Fibroblast of lung (primary cell): ENCODE measurements at places on chromosomes 6 and 20.

DNA sequence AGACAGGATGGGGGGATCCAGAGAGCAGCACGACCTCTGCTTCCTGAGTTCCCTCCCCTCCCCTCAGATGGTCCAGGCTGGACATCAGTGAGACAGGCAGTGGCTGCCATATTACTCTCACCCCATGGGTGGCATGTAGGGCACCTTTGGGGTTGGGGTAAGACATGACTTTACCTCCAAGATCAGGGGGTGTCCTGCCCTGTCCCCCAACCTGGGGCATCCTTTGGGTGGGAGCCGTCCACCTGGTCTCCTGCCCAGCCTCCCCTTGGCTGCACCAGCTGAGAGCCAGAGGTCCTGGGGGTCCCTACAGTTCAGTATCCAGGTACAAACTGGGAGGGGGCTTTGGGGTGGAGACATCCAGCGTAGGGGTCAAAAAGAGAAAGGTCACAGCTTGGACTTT, 48.7 kb upstream of the SLCO4A1 start:
- no peaks in the 10 kb centered on the region for H3K4me1 ChIP-seq
- no peaks in the 10 kb centered on the region for H3K36me3 ChIP-seq
- H3K4me3 ChIP-seq = no peak overlapping the region
- no peak for DNase-seq
- H3K27me3 ChIP-seq = no peaks in the 10 kb centered on the region
- no peak overlapping the region for H3K27ac ChIP-seq

- peak; percentile 53 for DNase-seq
- H3K27ac ChIP-seq = no peak overlapping the region
- H3K4me1 ChIP-seq = no peaks in the 10 kb centered on the region
Measured at GRCh38 chr6:42030585-42031506, 19.5 kb upstream of the TAF8 start.

- H3K36me3 ChIP-seq = no peaks in the 10 kb centered on the region
- H3K4me3 ChIP-seq = no peak overlapping the region
- DNase-seq = no peak
- no peaks in the 10 kb centered on the region for H3K4me1 ChIP-seq
Measured at GRCh38 chr6:110434961-110435602, 19.7 kb upstream of the DDO start.

DNA sequence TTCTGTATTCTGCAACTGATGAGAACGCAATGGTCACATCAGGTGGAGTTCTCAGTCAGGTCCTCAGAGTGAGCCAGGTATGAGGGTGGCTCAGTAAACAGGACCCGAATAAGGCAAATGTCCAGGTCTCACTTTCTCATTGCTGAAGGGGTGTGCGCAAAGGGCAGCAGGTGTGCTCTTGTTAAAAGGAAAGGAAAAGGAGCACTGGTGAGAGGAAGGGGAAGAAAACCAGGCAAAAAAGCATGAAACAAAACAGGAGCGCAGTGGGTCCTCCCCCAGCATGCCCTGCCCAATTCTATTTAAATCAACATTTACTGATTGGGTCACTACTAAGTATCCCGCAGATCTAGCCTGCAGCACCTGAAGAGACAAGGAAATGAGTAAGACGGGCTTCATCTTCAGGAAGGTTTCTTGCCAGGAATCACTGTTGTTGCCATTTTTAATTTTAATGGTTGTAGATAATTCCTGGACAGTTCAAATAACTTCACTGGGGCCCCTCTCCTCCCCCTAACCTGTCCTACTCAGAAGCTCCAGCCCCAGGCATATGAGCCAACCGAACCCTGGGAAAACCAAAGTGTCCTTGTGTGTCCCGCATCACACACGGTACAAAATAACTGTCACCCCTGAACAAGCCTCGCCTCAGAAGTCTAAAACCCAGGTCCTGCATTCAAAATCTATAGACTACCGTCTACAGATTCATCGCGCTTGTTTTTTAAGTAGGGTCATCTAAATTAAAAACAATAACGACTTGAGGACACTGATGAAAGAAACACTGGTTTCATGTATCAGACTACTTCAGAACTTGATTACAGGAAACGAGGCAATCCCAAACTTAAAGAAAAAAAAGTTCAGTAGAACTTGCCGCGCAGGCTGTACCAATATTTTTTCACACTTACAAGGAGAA, 980 bp downstream of the MBOAT1 start:
- no peaks in the 10 kb centered on the region for H3K27me3 ChIP-seq
- H3K4me1 ChIP-seq = no peaks in the 10 kb centered on the region
- no peaks in the 10 kb centered on the region for H3K36me3 ChIP-seq
- H3K4me3 ChIP-seq = peak overlapping the region; percentile 81
- DNase-seq = peak; percentile 53
- peak overlapping the region; percentile 78 for H3K27ac ChIP-seq

DNA sequence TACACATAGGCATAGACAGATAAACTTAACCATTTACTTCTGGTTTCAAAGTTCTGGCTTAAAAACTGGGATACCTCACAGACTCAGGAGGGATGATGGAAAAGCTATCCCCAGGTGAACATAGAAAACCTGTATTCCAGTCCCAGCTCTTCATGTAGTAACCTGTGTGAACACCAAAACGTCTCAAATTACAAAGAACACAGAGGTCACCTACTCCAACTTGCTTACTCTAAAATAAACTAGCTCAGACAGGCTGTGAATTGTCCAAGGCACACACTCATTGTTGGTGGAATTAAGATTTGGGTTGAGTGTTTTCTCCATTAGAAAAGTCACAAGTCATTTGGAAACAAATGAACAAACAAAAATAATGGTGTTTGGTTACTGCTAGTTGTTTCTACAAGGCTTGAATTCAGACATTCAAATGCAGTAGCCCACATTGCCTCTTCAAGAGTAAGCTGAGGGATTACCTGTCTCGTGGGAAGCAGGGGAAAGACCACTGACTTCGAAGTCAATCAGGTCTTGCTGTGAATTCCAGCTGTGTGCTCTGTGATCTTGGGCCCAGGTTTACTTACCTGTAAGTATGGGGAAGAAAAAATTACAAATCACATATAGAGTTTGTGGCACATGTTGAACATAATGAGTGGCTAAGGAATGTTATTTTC, 48.2 kb upstream of the LRRC1 start:
- no peak overlapping the region for H3K4me3 ChIP-seq
- H3K27ac ChIP-seq = no peak overlapping the region
- no peak for DNase-seq
- no peaks in the 10 kb centered on the region for H3K27me3 ChIP-seq
- H3K4me1 ChIP-seq = no peaks in the 10 kb centered on the region

DNA sequence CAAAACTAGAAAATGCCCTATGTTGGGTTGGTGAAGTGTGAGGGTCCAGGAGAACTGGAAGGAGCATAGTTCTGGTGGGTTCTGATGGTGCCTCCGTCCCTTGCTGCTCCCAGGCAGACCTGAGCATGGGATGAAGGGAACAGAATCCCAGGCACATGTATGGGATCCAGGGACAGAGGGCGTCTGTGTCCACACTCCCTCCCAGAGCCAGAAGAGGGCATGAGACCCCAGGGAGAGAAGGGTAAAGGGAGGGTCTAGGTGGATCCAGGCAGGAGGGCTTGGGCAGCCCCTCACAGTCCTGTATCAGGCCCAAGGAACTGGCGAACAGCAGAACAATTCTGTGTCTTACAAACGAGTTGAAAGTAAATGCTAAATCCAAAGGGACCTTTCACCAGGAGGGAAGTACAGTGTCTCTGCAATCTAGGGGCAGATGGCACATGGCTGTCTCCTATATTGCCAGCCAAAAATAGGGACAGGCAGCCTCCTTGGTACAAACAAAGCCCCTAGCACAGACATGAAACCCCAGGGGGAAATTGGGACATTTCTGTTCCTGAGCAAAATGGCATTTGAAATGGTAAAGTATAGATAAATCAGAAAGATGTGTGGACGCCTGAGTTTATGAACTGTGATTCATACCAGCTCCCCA, 2.5 kb upstream of the BPIFA1 start:
- H3K27me3 ChIP-seq = peaks cover 5% of the 10 kb centered on the region
- DNase-seq = no peak
- H3K27ac ChIP-seq = no peak overlapping the region
- H3K36me3 ChIP-seq = no peaks in the 10 kb centered on the region
- H3K4me1 ChIP-seq = no peaks in the 10 kb centered on the region

GRCh38 chr6:53862662-53863462, 68.1 kb downstream of the LRRC1 start:
- peak; percentile 96 for DNase-seq
- H3K27ac ChIP-seq = no peak overlapping the region
- H3K4me1 ChIP-seq = peaks cover 2% of the 10 kb centered on the region
- no peak overlapping the region for H3K4me3 ChIP-seq
- H3K36me3 ChIP-seq = no peaks in the 10 kb centered on the region
- H3K27me3 ChIP-seq = no peaks in the 10 kb centered on the region

DNA sequence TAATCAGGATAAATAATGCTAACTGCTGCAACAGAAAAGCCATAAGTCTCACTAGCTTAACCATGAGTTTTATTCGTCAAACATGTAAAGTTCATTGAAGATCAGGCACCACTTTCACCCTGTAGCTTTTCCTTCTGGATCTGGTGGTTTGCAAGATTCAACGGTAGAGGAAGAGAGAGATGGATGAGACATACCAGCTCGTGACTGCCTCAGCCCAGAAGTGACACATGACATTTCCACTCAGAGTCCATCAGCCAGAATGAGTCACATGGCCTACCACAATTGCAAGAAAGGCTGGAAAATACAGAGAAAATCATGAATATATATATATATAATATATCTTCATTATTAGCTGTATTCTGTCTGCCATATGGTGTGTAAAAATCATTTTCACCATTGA, 29.0 kb downstream of the SPTLC3 start:
- no peak overlapping the region for H3K4me3 ChIP-seq
- H3K4me1 ChIP-seq = peaks cover 6% of the 10 kb centered on the region
- no peaks in the 10 kb centered on the region for H3K36me3 ChIP-seq
- no peaks in the 10 kb centered on the region for H3K27me3 ChIP-seq

DNA sequence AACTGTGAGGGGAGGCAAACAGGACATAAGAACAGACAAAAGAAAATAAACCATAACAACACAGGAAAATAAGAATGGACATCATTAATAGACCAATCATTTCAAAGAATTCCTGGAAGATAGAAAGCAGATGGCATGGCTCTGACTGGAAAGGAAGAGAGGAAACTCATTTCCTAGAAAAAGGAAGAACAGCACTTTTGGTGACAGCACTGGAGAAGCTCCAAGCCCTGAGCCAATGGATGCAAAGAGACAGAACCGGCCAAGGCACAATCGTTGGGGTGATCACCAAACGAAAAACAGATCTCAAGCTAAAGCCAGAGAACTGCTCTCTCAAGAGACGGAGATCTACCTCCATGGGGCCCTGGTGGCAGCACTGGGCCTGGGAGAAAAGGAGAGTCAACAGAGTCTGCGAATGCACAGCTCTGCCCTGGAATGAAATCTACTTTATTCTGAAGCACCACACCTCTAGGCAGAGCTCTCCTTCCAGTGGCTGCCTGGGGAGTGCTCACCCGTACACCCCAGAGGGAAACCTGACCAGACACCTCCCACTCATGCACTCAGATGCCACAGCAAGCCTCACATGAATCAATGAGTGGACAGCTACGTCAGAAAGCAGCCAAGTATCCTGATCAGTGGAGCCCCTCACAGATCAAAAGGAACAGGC, 24.2 kb downstream of the KIAA0319 start:
- H3K4me3 ChIP-seq = no peak overlapping the region
- H3K27ac ChIP-seq = no peak overlapping the region
- H3K4me1 ChIP-seq = no peaks in the 10 kb centered on the region
- no peaks in the 10 kb centered on the region for H3K27me3 ChIP-seq
- DNase-seq = no peak
- no peaks in the 10 kb centered on the region for H3K36me3 ChIP-seq

GRCh38 chr6:38786486-38786885, 71.4 kb downstream of the DNAH8 start:
- H3K4me1 ChIP-seq = no peaks in the 10 kb centered on the region
- H3K36me3 ChIP-seq = no peaks in the 10 kb centered on the region
- DNase-seq = no peak
- no peak overlapping the region for H3K27ac ChIP-seq
- no peaks in the 10 kb centered on the region for H3K27me3 ChIP-seq
- no peak overlapping the region for H3K4me3 ChIP-seq

DNA sequence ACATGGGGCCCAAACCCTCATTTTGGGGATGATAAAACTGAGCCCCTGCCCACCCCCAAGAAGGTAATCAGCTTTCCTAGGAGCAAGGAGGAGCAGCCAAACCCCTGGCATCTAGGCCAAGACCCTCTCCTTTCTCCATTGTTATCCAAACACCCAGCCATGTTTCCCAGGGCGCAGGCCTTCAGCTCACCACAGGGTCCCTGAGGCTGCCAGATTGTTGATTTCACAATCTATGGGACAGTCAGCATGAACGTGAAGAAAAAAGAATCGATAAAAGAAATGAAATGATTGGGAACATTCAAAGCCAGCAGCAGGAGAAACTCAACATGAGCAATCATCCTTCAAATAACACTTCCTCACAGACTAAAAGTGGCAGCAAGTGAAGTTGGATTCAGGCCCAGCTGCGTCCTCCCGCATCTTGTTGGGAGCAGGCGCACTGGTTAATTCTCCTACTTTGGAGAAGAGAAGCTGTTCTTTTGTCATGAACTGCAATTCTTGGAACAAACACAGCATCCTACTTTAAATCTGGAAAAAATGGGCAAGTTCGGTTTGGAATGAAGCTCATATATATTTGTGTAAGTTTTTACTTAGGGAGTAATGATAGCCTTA, 241.8 kb upstream of the PRDM1 start:
- no peaks in the 10 kb centered on the region for H3K27me3 ChIP-seq
- peak; percentile 69 for DNase-seq
- H3K36me3 ChIP-seq = no peaks in the 10 kb centered on the region

DNA sequence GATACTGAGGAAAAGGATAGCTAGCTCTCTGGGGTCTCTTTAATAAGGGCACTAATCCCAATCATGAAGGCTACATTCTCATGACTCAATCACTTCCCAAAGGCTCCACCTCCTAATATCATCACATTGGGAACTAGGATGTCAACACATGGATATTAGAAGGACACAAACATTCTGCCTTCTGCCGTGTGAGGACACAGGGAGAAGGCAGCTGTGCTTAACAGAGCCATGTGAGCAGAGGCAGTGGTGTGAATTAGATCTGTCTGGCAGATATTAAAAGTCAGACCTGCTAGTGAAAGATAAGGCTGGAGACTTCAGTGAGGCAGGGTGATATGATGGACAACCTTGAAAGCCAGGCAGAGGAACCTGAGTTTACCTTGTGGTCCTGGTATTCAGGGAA, 341.9 kb downstream of the ARHGAP18 start:
- DNase-seq = no peak
- H3K27ac ChIP-seq = no peak overlapping the region
- no peaks in the 10 kb centered on the region for H3K27me3 ChIP-seq
- H3K4me3 ChIP-seq = no peak overlapping the region
- no peaks in the 10 kb centered on the region for H3K4me1 ChIP-seq
- no peaks in the 10 kb centered on the region for H3K36me3 ChIP-seq

DNA sequence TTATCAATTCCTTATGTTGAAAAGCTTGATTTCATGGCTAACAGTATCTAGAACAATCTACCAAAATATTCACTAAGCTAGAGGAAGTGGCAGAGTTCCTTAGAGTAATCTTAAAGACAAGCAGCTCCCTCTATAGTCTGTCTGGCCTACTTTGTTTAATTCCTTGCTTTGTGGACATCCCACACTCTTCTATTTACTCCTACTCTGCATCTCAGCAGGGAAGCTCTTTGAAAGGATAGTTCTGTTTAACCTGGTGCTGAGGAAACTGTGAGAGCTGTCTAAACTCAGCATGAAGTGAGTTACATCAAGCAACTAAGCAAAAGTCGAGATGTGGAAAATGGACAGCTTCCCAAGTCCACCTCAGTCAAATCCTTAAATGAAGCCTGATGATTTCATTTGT, 4.3 kb downstream of the REV3L start:
- H3K27ac ChIP-seq = no peak overlapping the region
- no peak overlapping the region for H3K4me3 ChIP-seq
- H3K27me3 ChIP-seq = no peaks in the 10 kb centered on the region
- H3K4me1 ChIP-seq = peaks cover 14% of the 10 kb centered on the region
- no peaks in the 10 kb centered on the region for H3K36me3 ChIP-seq

- DNase-seq = peak; percentile 23
- H3K36me3 ChIP-seq = no peaks in the 10 kb centered on the region
- H3K4me1 ChIP-seq = no peaks in the 10 kb centered on the region
- H3K4me3 ChIP-seq = no peak overlapping the region
Measured at GRCh38 chr20:49516916-49517804, 34.7 kb upstream of the KCNB1 start.
